ENCODE measurements at places on chromosomes 1 and 21.

- peak; percentile 84 for DNase-seq
These were observed 157.3 kb downstream of the KCNJ6 start for GRCh38 chr21:37758982-37759381.

GRCh38 chr1:203034422-203035110, 8.3 kb downstream of the PPFIA4 start:
- no peak for DNase-seq

DNA sequence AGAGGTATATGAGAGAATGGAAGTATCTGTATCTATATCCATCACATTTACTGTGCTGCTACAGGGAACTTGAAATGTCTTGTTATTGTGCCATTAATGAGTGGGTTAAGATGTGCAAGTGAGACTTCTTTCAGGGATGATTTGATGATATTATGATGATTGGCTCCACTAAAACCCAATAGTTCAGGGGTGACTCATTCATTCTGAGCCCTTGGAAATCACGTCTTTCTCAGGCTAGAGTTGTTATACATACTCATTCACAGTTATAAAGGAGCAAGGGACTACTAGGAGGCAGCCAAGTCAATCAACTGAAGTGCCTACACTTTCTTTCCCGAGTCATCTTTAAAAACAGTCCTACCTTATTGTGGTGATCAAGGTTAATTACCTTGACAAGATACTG, 1109.8 kb upstream of the B3GALT2 start:
- no peak for DNase-seq

- DNase-seq: no peak
These were observed 33.5 kb downstream of the XKR8 start for GRCh38 chr1:27993241-27993640.

Data from islet precursor cell (in vitro differentiated cells).